NCI-H1092 (cell line): ENCODE measurements at places on chromosomes 5 and 9.

- no peak for DNase-seq
Measured at GRCh38 chr5:109865637-109866036, 175.9 kb downstream of the MAN2A1 start.

DNA sequence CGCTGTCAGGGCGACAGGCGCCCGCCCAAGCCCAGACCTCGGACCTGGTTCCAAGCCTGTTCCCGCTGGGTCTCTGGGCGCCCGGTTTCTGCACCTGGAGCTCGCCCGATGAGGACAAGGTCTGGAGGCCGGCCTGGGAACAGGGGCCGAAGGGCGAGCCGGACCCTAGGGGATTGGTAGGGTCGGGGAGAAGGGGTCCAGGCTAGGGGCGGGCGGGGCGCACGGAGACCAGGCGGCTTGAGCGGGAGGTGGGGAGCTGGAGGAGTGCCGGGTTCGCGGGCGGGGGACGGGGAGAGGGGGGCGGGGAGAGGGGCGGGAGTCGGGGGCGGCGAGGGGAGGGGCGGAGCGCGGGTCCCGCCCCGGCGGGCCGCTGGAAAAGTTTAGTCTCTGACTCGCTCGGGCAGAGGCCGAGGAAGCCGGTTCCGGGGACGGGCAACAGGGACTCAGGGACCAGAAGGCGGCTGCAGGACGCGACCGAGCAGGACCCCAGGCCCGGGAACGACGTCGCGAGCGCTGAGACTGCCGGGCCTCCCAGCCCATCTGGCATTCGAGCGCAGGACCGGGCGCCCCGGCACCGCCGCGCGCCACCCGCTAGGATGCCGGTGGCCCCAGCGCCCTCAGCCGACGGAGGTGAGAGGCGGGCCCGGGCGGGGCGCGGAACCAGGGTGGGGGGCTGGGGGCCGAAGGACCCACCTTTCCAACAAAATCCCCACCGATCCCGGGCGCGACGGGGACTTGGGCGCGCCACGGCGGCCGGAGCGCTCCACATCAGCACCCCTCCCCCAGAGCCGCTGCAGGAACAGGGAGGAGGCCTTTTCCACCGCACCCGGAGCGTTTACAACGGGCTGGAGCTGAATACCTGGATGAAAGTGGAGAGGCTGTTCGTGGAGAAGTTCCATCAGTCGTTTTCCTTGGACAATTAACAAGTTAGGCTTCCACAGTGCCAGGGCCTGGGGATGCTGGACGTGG, at the start of gene S1PR3:
S1PR3 (plus strand) TSS at position 403 of the 969 bp plus-strand sequence. CDS start 9,733 bp downstream, outside the sequence.
- no peak for DNase-seq

GRCh38 chr9:19493174-19493811, 84.5 kb downstream of the ACER2 start:
- peak; percentile 75 for DNase-seq

- no peak for DNase-seq
Measured at GRCh38 chr5:10867389-10868303, 106.6 kb upstream of the DAP start.

DNA sequence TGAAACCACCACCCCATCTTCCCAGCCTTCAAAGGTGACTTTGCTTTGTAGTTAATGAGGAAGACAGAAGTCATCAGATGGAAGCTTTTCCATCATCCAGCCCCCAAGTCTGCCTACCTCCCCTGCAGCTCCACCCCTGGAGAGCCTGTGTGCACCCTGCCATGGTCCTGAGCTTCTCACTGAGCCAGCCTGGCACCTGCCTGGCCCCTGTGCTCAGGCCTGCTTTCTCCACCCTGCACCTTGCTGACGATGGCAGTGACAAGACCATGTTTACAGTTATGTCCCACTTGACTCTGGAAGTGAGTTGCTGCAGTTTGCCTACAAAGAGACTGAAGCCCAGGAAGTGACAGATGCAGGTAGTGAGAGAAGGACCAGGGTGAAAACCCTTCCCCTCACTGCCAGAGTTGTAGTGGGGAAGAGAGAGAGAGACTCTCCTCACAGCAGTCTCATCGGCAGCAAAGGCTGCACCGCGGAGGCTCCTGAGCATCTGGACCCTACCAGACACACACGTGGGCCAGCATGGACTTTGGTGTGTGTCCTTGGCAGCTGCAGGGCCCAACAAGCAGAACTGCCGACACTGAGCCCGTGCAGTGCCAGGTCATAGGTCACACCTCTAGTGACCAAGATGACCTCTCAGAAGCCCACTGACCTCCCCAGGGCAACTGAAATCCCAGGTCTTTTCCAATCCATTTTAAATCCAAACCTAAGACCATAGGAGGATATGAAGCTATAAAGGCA, 107.1 kb downstream of the CACNA1B start:
- DNase-seq: no peak

DNA sequence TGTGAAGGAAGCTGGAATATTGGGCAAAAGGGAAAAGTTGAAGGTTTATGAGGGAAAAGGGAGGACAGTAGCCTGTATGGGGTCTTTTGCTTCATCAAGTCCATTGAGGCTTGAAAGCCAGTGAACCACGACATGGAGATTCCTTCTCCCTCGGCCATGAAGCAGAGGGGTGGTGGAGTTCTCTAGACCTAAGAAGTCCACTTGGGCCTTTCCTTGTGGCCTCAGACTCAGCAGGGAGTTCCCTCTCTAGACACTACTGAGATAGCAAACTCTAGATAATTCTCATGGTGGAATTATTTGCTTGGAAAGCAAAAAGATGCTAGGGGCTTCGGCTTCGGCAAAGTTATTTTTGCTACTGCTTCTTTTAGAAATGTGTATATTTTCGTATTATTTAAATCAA, 78.5 kb downstream of the FOXD1 start:
- DNase-seq: no peak

GRCh38 chr5:18111906-18112465, 477.7 kb downstream of the TAF11L14 start:
- DNase-seq: no peak
